ENCODE measurements at places on chromosomes 11 and 22. TPM values are rescaled to one million over a fixed set of nuclear protein-coding genes. Genes with fewer than 3 reads are reported as not detected.

The MCHR1 gene
- total RNA-seq, result not detected

The OR8U1 gene
- not detected for total RNA-seq

The PSMD13 gene
- 111 TPM for total RNA-seq

The NFAM1 gene
- total RNA-seq, result 1.4 TPM

The SLC25A1 gene
- total RNA-seq, result 79.9 TPM

The VPS37C gene
- 17.4 TPM for total RNA-seq

The PGA5 gene
- total RNA-seq, result not detected

The CTSC gene
- 66.3 TPM for total RNA-seq

The MIOX gene
- 3.8 TPM for total RNA-seq

The SNX32 gene
- not detected for total RNA-seq

The SEPTIN5 gene
- total RNA-seq, result 38.0 TPM

The KRTAP5-9 gene
- total RNA-seq, result not detected

The CNTF gene
- 5.0 TPM for total RNA-seq

The MRGPRX3 gene
- not detected for total RNA-seq

The DRD4 gene
- 0.88 TPM for total RNA-seq

The FREY1 gene
- total RNA-seq, result not detected

The RTN4R gene
- 8.6 TPM for total RNA-seq

The RAB36 gene
- 33.4 TPM for total RNA-seq

The CLMP gene
- 13.2 TPM for total RNA-seq

The GGT5 gene
- 90.0 TPM for total RNA-seq

The DBX1 gene
- total RNA-seq, result not detected

The ADAMTS15 gene
- total RNA-seq, result 29.2 TPM

The CRYBB2 gene
- total RNA-seq, result not detected

The CST6 gene
- total RNA-seq, result 53.1 TPM

The OR5B21 gene
- not detected for total RNA-seq

The HTR3A gene
- total RNA-seq, result not detected

The C11orf58 gene
- total RNA-seq, result 194 TPM

The GTSE1 gene
- 0.22 TPM for total RNA-seq

The PHETA2 gene
- total RNA-seq, result 8.5 TPM

The ACRV1 gene
- total RNA-seq, result not detected

The LRP4 gene
- total RNA-seq, result 10.3 TPM

The CENPM gene
- total RNA-seq, result not detected

The CCDC73 gene
- 0.15 TPM for total RNA-seq

The GDPD4 gene
- not detected for total RNA-seq

The P2RY6 gene
- 2.6 TPM for total RNA-seq

The SCGB2A2 gene
- total RNA-seq, result not detected

The MYBPC3 gene
- total RNA-seq, result not detected

The RTL10 gene
- total RNA-seq, result 26.4 TPM

The CXCR5 gene
- not detected for total RNA-seq

The NEFH gene
- total RNA-seq, result 0.44 TPM

The MISFA gene
- 1.3 TPM for total RNA-seq

The ATG16L2 gene
- 45.1 TPM for total RNA-seq

The MS4A6E gene
- total RNA-seq, result not detected

The DMC1 gene
- total RNA-seq, result 25.9 TPM

The KCNQ1 gene
- total RNA-seq, result 51.3 TPM

The HSD17B12 gene
- 104 TPM for total RNA-seq

The BDNF gene
- total RNA-seq, result 4.7 TPM

The C22orf42 gene
- not detected for total RNA-seq

The C22orf15 gene
- total RNA-seq, result not detected

The UPK3A gene
- total RNA-seq, result 2.1 TPM

The SDHD gene
- total RNA-seq, result 160 TPM

The SPTBN2 gene
- 0.25 TPM for total RNA-seq

The LRRC55 gene
- 0.11 TPM for total RNA-seq

All from thyroid gland (tissue), 4 donors.